Calu3 (cell line): ENCODE measurements at places on chromosomes 3 and 15.
A peak's percentile ranks its signal among the peaks of the same experiment; 100 is the strongest.

GRCh38 chr15:68907396-68907923 lies 22.9 kb upstream of the SPESP1 start:
- no peaks in the 10 kb centered on the region for H3K4me1 ChIP-seq
- peaks cover 43% of the 10 kb centered on the region for H3K27me3 ChIP-seq
- H3K4me3 ChIP-seq, result no peak overlapping the region
- no peak for DNase-seq
- no peak overlapping the region for H3K27ac ChIP-seq

DNA sequence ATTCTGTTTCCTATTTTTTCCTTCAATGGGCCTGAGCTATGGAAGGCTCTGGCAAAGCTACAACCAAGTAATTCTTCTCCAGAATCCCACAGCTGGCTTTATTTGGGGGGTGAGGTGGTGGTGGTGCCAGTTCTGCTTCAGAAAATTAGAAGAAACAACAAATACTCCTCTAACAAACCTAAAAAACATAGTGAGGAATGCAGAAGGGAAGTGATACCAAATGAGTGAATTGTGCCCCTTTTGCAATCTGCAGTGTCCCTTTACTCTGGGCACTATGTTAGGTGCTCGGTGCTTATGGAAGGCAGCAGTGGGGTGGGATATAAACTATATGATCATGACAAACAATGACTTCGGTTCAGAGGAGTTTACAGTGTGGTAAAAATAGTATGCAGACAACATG lies 90.4 kb upstream of the ROPN1 start:
- no peak for DNase-seq
- H3K27me3 ChIP-seq, result peaks cover 83% of the 10 kb centered on the region
- H3K4me3 ChIP-seq, result no peak overlapping the region
- no peaks in the 10 kb centered on the region for H3K4me1 ChIP-seq

GRCh38 chr3:169780742-169781141 lies 7.5 kb downstream of the MYNN start:
- H3K4me1 ChIP-seq, result peaks cover 5% of the 10 kb centered on the region
- H3K27me3 ChIP-seq, result no peaks in the 10 kb centered on the region
- peaks cover 50% of the 10 kb centered on the region for H3K36me3 ChIP-seq
- H3K27ac ChIP-seq, result no peak overlapping the region
- no peak for DNase-seq

- H3K27ac ChIP-seq, result peak overlapping the region; percentile 66
- H3K36me3 ChIP-seq, result peaks cover 27% of the 10 kb centered on the region
- peak overlapping the region; percentile 69 for H3K4me3 ChIP-seq
- no peaks in the 10 kb centered on the region for H3K27me3 ChIP-seq
- DNase-seq, result no peak
Observed at GRCh38 chr3:57691411-57692132, 1.3 kb downstream of the DENND6A start.

DNA sequence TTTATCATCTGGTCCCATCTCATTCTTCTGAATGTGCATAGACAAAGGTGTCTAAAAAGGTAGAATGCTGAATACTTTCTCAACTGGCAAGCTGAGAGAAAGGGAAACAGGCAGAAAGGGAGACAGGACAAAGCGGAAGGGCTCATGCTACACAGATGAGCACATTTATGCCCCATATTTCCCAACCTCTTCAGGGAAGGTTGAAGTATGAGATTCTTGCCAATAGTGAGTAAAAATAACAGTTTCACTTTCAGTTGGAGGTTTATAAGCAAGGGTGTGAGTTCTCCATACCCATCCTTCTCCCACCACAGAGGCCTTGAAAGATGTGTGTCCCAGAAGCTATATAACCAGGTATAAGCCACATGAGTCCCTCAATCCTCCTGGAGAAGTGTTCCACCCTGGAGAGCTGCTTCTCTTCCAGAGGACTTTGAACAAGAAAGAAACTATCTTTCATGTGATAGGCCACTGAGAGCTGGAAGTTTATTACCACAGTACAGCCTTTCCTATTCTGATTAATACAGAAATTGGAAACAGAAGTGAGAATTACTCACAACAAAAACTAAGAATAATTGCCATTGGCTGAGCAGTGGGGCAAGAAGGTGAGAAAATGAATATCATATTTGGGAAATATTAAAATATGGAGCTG lies 709.4 kb upstream of the NR2F2 start:
- no peaks in the 10 kb centered on the region for H3K27me3 ChIP-seq
- no peaks in the 10 kb centered on the region for H3K36me3 ChIP-seq
- no peak for DNase-seq

DNA sequence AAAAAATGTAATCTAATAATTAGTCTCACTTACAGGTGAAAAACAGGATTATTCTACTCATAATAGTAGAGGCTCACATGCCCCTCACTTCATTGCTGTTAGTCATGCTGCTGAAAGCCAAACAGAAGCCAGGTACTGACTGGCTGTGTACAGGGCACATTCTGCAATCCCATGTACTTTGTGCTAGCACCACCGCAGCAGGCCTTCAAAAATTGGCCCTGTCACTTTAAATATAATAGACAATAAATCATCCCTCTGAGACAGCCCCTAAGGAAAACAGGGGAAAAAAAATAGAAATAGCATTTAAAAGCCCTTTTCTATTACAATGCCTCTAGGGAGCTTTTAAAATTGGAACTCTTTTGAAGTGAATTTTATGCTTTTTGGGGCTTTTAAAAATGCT lies 723.8 kb downstream of the TUSC7 start:
- no peak for DNase-seq
- no peaks in the 10 kb centered on the region for H3K27me3 ChIP-seq
- no peaks in the 10 kb centered on the region for H3K4me1 ChIP-seq

DNA sequence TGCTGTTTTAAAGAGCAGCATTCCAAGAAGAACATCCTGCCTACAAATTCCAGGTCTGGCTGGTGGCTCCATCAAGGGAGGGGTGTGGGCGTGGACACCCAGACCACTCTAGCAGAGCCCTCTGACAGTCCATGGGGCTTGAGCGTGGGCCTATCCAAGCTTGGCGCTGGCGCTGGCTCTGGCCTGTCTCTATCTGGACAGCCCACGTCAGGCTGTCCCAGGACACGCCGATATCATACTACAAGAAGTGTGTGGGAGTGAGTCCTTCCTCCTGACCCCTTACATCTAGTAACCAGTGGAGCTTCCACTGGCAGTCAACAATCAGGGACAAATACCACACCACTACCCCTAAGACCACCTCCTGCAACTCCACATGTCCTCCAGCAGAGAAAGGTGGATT lies 17.1 kb upstream of the DUSP7 start:
- H3K4me3 ChIP-seq, result no peak overlapping the region
- DNase-seq, result no peak
- H3K27ac ChIP-seq, result no peak overlapping the region

DNA sequence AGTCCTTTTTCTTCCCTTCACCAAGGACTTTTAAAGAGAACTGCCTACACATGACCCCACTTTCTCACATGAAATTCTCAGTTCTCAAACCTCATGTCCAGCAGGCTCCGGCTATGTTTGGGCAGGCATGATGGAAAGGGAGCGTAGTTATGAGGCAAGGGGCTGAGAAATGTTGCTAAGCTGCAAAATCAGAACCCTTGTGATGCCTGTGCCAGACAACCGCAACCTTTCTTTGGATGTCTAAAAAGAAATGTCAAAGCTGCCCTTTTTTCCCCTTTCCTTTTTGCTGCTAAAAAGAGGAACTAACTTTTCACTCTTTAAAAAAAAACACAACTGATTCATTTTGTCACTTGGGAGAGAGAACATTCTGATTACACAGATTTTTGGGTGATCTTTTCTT lies 19.2 kb downstream of the GNB4 start:
- DNase-seq, result no peak
- no peaks in the 10 kb centered on the region for H3K27me3 ChIP-seq
- no peak overlapping the region for H3K4me3 ChIP-seq
- no peaks in the 10 kb centered on the region for H3K36me3 ChIP-seq

- no peaks in the 10 kb centered on the region for H3K36me3 ChIP-seq
- no peak overlapping the region for H3K27ac ChIP-seq
- H3K4me1 ChIP-seq, result peaks cover 18% of the 10 kb centered on the region
- no peak overlapping the region for H3K4me3 ChIP-seq
- DNase-seq, result no peak
- H3K27me3 ChIP-seq, result no peaks in the 10 kb centered on the region
Observed at GRCh38 chr3:107600780-107601179, 78.0 kb downstream of the BBX start.

- H3K4me1 ChIP-seq, result no peaks in the 10 kb centered on the region
- H3K36me3 ChIP-seq, result no peaks in the 10 kb centered on the region
- H3K27ac ChIP-seq, result no peak overlapping the region
- H3K4me3 ChIP-seq, result no peak overlapping the region
- no peaks in the 10 kb centered on the region for H3K27me3 ChIP-seq
Observed at GRCh38 chr3:18529631-18530030, 104.5 kb upstream of the SATB1 start.

- DNase-seq, result peak; percentile 11
- H3K4me3 ChIP-seq, result peak overlapping the region; percentile 84
- peaks cover 36% of the 10 kb centered on the region for H3K27me3 ChIP-seq
- peaks cover 8% of the 10 kb centered on the region for H3K4me1 ChIP-seq
Observed at GRCh38 chr3:23203708-23204330, 692 bp downstream of the UBE2E2 start.

DNA sequence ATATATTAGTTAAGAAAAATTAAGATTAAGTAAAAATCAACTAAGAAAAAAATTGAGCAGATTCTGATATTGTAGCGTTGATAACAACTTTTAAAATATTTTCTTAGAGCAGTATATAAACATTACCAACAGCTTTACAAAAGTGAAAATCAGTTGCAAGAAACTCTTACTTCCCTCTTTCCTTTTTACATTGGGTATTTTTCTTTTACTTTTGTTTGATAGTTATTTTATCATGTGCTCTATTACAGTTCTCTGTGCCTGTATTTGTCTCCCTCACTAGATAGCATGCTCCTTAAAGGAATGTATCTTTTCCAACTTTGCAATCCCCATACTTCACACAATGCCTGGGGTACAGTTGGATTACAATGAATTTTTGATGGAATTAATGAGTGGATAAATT lies 87.5 kb upstream of the P3H2 start:
- no peaks in the 10 kb centered on the region for H3K4me1 ChIP-seq
- DNase-seq, result no peak
- no peaks in the 10 kb centered on the region for H3K36me3 ChIP-seq
- H3K27me3 ChIP-seq, result no peaks in the 10 kb centered on the region
- no peak overlapping the region for H3K27ac ChIP-seq

DNA sequence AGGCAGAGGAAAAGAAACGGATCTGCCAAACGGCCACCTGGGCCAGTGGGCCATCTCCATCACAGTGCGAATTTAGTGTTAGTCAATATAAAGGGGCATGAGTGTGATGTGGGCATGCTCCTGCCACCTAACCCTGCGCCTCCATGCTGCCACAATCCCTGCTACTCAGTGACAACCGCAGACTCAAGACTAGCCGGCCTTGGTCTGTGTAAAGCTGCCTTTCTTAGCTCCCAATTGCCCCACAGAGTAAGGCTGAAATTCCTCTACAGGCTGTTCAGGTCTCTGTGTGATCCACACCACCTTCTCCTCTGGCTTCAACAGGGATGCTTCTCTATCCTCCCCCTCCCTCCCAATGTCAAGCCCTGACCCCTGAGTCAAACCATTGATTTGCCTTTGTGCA lies 269.7 kb downstream of the XXYLT1 start:
- peaks cover 10% of the 10 kb centered on the region for H3K36me3 ChIP-seq
- H3K4me3 ChIP-seq, result no peak overlapping the region
- no peak overlapping the region for H3K27ac ChIP-seq
- no peak for DNase-seq
- peaks cover 70% of the 10 kb centered on the region for H3K27me3 ChIP-seq

GRCh38 chr3:35594739-35595138 lies 44.6 kb upstream of the ARPP21 start:
- H3K36me3 ChIP-seq, result no peaks in the 10 kb centered on the region
- no peak overlapping the region for H3K27ac ChIP-seq
- no peak for DNase-seq
- H3K27me3 ChIP-seq, result no peaks in the 10 kb centered on the region
- H3K4me1 ChIP-seq, result no peaks in the 10 kb centered on the region
- H3K4me3 ChIP-seq, result no peak overlapping the region

- peaks cover 57% of the 10 kb centered on the region for H3K36me3 ChIP-seq
- H3K27ac ChIP-seq, result peak overlapping the region; percentile 5
- no peak for DNase-seq
- peak overlapping the region; percentile 2 for H3K4me3 ChIP-seq
Observed at GRCh38 chr15:76338486-76339304, 2.1 kb downstream of the ISL2 start.

DNA sequence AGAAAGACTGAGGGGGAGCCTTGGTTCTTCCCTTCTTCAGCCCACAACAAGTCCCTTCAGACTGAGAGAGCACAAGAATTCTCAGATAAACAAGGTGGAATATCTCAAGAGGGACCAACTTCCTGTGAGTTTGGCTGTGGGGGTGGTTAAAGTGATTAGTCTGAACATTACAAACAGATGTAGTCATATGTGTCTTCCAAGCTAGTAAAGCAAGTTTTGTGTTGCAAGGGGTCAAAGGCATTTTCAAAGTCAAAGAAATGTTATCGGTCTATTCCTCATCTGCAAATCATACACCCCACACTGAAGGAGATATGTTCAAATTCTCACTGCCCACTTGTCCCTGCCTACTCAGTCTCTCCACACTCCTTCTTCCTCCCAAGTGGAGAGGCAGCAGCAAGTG lies 242.5 kb downstream of the FAM43A start:
- H3K27ac ChIP-seq, result no peak overlapping the region
- peaks cover 32% of the 10 kb centered on the region for H3K27me3 ChIP-seq
- DNase-seq, result no peak
- no peak overlapping the region for H3K4me3 ChIP-seq
- peaks cover 9% of the 10 kb centered on the region for H3K4me1 ChIP-seq
- H3K36me3 ChIP-seq, result no peaks in the 10 kb centered on the region

DNA sequence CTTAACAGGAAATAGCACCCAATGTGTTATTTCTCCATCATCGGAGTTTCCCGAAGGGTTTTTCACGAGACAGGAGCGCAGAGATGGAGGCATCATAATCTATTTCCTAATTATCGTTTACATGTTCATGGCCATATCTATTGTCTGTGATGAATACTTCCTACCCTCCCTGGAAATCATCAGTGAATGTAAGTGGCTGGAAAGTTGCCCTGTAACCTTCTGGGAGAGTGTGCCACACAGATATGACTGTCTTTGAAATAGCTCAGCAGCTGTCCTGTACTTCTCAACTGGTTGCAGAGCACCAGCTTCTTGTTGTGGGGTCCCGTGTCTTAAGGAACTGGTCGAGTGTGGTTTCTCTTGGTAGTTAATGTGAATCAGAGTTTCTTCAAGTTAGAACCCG lies 1.1 kb downstream of the SLC24A5 start:
- H3K27me3 ChIP-seq, result peaks cover 22% of the 10 kb centered on the region
- DNase-seq, result no peak
- no peaks in the 10 kb centered on the region for H3K36me3 ChIP-seq
- H3K4me1 ChIP-seq, result no peaks in the 10 kb centered on the region

DNA sequence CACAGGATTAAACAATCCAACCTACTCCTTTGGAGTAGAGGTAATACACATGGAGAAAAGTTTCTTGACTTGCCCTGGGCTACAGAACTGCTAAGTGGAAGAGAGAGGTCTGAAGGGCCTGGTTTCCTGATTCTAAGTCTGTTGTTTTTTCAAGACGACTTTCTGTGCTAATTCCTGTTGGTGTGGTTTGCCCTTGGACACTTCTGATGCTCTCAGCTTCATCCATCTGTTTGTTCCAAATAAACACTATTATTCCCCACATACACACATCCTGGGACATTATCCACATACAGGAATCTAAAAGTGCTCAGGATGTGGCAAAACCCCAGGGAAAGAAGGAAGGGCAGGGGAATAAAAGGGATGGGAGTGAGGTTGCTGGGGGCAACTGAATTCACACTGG lies 393.5 kb upstream of the TBL1XR1 start:
- H3K4me3 ChIP-seq, result no peak overlapping the region
- DNase-seq, result no peak
- peaks cover 59% of the 10 kb centered on the region for H3K4me1 ChIP-seq
- H3K36me3 ChIP-seq, result peaks cover 5% of the 10 kb centered on the region
- H3K27me3 ChIP-seq, result no peaks in the 10 kb centered on the region

GRCh38 chr3:87771337-87772192 lies 287.2 kb downstream of the CGGBP1 start:
- H3K4me3 ChIP-seq, result no peak overlapping the region
